Frontal cortex (tissue), 4 donors: ENCODE measurements at places on chromosomes 4 and X.

- DNase-seq, result no peak
Measured at GRCh38 chr4:168293386-168293975, 25.1 kb downstream of the DDX60 start.

GRCh38 chrX:50613846-50614245, 143.2 kb upstream of the DGKK start:
- DNase-seq, result no peak

DNA sequence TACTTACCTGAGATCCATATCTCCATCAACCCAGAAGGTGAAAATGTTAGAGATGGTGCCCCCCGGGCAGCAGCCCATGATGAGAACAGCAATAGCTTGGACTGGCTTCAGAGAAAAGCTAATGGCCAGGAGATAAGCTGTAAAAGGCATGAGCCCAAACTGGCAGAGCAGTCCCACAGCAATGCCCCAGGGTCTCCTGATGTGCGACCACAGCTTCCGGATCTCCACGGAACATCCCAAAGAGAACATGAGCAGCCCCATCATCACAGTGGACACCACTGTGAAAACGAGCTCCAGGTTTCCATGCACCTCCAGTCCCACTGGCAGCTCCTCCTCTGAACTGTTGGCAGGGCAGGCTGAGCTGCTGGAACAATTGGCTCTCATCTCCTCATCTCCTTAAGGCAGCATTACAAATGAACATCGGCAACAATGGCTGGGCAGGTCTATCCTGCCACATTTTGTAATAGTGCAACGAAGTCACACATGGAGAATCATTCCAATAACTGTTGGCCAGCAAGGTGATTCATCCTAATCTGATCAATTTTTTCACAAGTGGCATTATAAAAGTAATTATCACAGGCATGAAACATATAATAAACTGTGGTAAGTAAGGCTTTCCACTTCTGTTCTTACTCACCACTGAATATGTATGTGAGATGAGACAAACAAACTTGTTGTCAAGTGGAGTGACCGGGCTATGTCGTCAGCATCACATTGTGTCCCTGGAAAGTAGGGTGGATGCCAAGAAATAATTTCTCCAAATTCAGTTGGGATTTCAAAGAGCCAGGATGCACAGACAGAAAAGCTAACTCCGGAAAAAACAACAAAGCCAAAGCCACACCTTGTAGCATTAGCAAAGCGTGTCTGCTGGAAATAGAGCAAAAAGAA, at the start of gene SLC10A6:
Gene SLC10A6 (minus strand): TSS at position 653 of the 888 bp plus-strand sequence. CDS start 269 bp downstream, at position 384.
- DNase-seq, result no peak

DNA sequence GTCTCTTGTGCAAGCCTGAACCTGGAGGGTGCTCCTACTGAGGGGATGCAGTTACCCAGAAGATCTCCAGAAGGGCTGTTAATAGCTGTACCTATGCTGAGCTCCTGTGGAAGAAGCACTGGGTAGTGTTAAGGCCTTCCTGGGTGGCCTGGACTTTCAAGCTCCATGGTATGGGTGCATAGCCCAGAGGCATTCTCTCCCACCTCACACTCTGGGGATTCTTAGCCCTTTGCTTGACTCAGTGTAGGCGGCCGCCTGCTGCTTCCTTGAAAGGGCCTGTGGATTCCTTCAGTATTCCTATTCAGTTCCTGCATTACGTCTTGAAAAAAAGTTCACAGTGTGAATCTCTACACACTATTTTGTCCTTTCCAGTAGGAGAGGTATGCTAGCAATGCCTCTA, 235.7 kb upstream of the MAGEB16 start:
- no peak for DNase-seq

GRCh38 chrX:18875256-18875878, 108.5 kb downstream of the PHKA2 start:
- no peak for DNase-seq

GRCh38 chrX:132744470-132744869, 214.0 kb downstream of the HS6ST2 start:
- no peak for DNase-seq

GRCh38 chrX:3567686-3568085, 145.8 kb downstream of the PRKX start:
- DNase-seq, result no peak

GRCh38 chr4:76626686-76627465, 191.8 kb downstream of the SHROOM3 start:
- DNase-seq, result no peak

DNA sequence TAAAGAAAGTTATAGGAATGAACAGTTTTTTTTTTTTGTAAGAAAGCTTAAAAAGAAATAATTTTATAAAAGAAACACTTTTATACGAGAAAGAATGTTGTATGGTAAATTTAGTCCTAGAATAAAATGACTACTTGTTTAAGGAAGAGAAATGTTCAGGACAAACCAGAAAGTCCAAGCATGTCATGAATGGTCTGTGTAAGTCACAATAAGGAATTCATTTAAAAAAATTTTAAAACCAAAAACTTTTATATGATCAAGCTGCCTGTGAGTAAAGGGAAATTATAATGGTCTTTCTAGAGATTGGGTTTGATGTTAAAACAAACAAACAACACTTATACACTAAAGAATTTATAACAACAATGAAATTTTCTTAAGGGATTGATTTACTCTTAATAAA, 858.9 kb upstream of the PCDH7 start:
- no peak for DNase-seq

DNA sequence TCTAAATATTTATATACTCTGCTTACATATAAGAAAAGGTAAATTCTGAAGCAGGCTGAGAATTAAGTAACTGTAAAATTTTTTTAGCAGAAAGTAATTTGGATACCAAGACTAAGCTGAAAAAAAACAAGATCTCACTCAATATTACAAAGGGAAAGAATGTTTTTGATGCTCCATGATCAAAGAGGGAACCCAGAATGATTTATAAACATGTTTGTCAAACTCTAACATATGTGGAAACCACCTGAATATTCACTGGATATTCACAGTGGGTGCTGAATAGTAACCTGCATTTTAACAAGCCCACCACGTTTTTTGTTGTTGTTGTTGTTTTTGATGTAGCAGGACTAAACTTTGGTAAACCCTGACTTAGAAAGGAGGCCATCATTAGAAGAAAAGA, 324.9 kb upstream of the GATB start:
- no peak for DNase-seq

- no peak for DNase-seq
Measured at GRCh38 chrX:68461576-68461975, 28.3 kb upstream of the OPHN1 start.

DNA sequence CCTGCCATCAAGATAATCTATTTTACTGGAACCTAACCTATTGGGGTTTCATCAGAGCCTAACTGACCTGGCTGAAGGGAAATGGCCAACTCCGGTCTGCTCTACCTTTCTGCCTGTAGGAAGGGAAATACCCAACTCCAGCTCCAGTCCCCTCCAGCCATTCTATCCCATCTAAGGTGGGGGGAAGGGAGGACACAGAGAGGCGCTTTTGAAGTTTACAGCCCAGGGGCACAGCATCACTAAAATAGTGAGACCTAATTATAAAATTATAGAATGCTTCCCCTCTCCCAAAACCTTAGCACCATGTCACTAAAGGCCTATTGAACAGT, 27.8 kb upstream of the ACSL4 start:
- DNase-seq, result no peak

- no peak for DNase-seq
Measured at GRCh38 chrX:29652484-29652883, 562.9 kb upstream of the MAGEB2 start.

- no peak for DNase-seq
Measured at GRCh38 chr4:77197831-77198230, 40.8 kb downstream of the CCNG2 start.

- DNase-seq, result no peak
Measured at GRCh38 chrX:19758539-19758938, 128.9 kb downstream of the SH3KBP1 start.

- DNase-seq, result no peak
Measured at GRCh38 chrX:10841579-10841978, 221.2 kb upstream of the MID1 start.
